ENCODE measurements at places on chromosomes 2 and 18.

DNA sequence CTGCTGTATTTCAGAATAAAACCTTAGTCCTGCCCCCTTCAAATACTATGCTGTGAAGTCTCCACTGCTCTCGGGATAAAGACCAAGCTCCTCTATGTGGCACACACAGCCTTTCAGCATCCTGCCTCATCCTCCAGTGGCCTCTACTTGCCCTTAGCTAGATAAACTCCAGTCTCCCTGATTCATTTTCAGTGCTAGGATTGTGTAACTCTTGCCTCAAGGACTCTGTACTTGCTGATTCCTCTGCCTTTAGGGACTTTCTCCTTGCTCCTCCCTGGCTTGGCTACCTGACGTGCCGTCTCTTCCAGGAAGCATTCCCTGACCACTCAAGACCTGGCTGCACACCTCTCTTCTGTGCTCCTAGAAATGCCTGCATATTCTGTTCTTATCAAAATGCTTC, 416.7 kb downstream of the MTX2 start:
- DNase-seq, result no peak

DNA sequence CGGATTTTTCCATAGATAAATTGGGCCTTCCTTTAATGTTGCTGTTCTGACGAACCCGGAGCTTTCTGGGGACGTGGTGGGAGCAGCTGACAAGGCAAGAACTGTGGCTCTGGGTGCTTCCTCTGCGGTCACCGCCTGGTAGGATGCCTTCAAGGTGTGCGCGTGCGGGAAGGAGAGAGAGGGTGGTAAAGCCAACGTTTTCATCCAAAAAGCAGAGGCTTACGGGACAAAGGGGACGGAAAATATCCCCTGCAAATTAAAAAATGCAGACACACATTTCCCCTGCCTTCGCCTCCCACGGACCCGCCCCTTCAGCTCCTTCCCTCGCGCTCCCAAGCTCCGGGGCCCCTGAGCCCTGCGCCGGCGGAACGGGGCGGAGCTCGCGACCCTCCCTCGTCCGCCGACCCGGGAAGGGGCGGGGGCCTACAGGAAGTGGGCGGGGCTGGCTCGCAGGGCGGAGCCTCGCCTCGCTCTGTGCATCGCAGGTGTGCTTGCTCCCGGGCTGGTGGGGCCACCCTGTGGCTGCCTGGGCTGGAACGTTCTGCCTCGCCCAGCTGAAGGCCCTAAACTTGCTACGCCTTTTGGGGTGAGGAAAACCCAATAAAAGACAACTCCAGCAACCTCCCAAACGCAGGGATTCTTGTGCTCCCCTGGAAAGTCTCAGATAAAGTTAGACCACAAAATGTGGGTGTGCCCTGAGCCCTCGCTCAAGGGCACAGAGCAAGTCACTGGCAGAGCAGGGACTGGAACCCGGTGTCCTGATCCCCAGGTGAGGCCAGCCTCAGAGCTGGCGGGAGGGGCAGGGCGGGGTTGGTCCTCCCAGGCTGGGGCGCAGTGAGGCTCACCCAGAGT, 25.4 kb upstream of the SLC66A3 start:
- DNase-seq, result peak; percentile 89

- DNase-seq, result no peak
Observed at GRCh38 chr18:7291046-7291445, 60.2 kb downstream of the LRRC30 start.

DNA sequence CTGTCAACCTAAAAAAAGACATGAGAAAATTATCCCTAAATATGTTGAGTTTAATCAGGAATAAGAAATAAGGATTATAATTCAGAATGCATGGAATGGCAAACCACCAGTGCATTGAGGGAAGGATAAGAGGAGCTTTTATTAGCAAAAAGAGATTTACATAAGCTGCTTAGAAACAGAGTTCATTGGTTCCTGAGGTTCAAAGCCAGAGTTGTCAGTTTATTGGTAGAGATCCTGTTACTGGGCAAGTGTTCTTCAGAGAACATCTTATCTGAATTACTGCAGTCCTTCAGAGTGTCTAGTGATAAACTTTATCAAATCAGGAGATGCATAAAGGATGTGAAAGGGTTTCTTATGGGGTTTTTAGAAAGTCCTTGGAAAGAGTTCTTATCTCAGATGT, 76.0 kb upstream of the MEX3C start:
- no peak for DNase-seq

DNA sequence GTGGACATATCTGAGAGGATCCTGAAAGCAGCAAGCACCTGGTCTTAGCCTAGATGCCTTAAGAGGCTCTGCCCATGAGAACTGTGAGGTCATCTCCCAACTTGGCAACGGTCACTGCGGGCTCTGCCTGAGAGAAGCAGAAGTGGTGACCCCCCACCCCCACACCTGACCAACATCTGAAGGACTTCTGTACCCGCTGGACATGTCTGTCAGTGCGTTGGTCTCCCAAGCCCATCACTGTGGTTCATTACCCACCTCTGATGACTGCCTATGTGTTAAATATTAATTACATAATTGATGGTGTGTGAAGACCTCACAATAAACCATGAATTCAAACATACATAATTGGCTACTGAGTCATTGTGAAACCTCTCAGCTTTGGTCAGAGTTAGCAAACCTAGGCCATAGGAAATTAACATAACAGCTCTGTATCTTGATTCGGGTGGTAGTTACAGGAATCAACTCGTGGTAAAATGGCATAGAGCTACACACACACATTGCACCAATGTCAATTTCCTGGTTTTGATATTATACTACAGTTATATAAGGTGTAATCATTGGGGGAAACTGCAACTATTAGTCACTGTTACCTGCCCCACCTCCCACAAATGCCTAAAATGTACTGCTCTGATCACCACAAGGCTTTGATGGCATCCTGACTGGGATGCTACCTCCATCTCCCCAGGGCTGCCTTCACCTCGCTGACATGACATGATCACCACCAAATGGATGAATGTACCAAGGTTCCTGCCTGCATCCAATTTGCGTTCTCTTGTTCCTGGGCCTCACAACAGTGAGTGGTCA, 4.3 kb upstream of the GALNT1 start:
- DNase-seq, result no peak

DNA sequence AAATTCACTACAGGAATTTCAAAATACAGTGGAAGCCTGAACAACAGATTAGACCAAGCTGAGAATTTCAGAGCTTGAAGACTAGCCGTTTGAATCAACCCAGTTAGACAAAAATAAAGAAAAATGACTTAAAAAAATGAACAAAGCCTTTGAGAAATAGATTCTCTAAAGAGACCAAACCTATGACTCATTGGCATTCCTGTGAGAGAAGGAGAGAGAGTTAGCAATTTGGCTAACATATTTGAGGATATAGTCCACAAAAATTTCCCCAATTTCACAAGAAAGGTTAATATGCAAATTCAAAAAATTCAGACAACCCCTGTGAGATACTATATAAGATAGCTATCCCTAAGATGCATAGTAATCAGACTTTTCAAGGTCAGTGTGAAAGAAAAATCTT, 78.0 kb downstream of the MYO3B start:
- no peak for DNase-seq

GRCh38 chr2:216044883-216045486, 31.6 kb upstream of the MREG start:
- DNase-seq, result no peak

DNA sequence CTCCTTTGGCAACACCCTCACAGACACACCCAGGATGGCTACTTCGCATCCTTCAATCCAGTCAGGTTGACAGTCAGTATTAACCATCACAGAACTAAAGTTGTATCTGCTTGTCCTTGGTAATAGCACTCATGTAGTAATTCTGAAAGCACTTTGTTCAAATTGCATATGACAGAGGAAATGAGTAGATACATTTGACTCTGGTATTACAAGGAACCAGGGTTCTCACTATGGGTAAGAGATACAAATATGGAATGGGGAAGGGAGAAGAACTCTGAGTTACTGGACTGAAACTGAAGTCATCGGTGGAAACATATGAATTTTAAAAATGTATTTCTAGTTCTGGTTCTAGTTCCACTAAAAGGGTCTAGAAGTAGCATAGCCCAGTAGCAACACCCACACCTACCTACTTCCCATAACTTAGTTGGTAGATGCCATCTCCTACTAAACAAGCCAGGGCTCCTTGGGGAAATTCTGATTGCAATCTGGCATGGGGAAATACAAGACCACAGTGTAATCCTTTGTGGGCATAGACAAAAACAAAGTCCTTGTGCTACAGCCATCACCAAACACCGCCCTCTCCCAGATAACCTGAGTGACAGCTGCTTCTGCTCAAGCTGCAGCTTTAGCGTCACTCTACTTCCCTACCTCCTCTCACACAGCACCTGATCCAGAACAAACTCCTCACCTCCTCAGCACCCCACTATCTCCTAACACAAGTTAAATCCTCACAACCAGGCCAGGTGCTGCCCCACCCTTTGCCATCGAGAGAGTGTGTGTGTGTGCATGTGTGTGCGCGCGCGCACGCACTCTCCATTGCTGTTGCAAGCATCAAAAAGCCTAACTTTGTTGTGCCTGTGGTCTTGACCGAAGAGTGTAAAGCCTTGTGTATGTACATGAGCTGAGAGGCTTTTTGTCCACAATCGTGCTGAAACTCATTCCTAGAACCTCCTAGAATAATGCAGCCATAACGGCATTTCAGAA, 31.4 kb upstream of the CD226 start:
- no peak for DNase-seq

DNA sequence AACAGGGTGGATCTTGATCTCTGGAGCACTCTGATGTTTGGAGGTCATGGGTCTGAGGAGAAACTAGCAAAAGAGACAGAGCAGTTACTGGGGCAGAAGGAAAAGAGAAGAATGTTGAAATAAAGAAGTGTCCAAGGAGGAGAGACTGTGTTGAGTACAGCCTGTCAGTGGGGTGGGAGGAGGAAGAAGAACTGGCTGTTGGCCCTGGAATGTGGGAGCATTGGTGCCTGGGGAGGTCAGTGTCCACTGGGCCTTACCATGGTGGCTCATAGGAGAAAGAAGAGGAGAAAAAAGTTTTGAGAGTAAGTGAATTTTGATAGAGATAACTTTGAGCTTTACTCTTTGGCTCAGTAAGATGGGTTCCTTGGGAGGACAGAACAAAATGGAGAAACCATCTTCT, 499.0 kb downstream of the TXNL1 start:
- no peak for DNase-seq

DNA sequence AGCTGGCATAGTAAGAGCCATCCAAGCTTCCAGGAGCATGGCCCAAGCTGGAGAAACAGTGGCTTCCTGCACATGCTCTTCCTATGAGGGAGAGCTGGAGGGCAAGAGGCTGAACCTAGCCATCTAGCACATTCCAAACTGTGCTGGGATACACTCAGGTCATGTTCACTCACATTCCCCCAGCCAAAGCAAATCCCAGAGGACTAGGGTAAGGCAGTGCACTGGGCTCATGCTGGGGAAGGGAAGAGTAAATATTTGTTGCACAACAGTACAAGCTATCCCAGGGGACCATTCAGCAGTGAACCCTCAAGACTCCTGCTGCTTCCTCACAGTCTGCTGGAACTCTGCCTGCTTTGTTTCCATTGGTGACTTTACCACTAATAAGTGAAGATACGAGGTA, 20.7 kb upstream of the GYPC start:
- no peak for DNase-seq

DNA sequence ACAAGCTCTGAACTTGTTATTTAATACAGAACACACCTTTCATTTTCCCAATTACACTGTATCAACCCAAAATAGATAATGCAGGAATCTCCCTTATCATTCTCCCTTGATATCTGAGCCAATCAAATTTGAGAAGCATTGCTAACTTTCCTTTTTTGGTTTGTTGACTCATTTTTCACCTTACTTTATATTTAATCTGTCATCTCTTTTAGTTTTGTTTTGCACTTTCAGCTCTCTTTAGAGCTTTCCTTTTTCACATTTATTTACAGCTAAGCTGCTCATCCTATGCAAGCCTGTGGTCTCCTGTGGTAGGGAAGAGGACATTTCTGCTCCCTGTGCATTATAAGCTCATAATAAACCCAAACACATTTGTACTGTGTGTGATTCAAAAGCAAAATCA, 50.1 kb downstream of the ITGAV start:
- DNase-seq, result no peak

DNA sequence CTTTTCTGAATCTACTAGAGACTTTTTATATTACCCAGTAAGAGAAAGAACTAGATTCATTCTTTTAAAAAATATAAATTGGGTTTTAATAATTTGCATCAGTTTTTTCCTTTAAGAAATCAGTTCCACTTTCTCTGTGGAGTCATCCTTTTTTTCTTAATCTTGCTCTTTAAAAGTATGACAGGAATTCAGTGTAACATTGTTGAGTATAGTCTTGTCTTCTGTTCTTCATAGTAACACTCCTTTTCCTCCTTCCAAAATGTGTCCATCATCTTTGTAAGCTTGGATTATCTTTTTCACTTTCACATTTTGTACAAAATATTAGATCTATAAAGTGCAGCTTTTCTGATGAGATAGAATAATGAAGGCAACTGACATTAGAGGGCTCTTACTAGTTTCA, 135.4 kb downstream of the HAUS1 start:
- DNase-seq, result no peak

DNA sequence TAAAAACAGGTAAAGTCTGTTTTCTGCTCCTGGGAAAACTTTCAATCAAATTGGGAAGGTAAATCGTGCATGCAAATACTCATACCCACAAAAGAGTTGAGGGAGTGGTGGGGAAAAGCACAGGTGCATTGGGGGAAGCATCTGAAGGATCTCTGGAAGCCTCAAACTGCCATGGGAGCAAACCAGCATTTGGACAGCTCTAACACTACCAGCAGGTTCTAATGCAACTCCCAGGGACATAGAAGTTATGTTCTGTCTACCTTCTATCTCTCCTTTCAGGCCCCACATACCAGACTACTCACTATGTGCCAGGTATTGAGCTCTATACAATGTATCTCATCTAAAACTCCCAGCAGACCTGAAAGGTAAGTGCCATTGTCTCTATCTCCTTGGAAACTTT, 933.7 kb downstream of the NRXN1 start:
- no peak for DNase-seq

- no peak for DNase-seq
Observed at GRCh38 chr2:240339411-240340360, 95.8 kb upstream of the GPC1 start.

- DNase-seq, result no peak
Observed at GRCh38 chr2:239305222-239305575, 95.6 kb downstream of the HDAC4 start.

DNA sequence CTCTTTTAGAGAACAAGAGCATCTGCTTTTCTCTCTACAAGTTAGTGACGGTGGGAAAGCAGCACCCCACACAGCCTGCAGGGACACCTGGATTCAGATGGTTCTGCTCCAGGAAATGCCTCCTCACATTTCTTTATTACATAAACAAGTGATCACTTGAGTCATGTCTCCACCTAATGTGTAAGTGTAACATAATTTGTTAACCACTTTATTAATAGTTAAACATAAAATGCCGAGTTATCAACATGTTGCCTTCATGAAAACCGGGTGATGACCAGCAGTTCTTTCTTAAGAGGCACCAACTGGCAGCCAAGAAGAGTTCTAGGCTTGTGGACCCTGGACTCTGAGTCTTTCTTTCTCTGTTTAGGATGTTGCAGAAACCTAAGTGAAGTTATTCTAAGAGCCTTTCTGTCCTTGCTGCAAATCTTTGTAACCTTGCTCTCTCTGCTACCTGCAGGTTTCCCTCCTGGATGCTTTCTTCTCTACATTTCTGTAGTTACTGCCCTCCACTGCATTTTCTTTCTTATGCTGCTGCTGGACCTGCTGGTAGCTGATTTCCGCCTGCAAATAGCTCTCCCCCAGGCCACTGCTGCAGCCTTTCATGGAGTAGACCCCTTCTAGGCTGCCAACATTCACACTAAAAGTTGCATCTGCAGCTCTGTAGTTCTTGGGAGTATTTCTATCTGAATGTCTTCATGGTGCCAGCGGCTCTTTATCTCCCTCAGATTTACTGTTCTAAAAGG, 24.3 kb downstream of the UPP2 start:
- DNase-seq, result no peak
